AG04450 (cell line): ENCODE measurements at places on chromosomes 5 and 9. TPM values are rescaled to one million over a fixed set of nuclear protein-coding genes. Genes with fewer than 3 reads are reported as not detected.

Gene GARIN3
- not detected in 2 replicates for polyA plus RNA-seq

Gene NPM1
- 2,315 and 2,664 TPM in 2 replicates for polyA plus RNA-seq

DNA sequence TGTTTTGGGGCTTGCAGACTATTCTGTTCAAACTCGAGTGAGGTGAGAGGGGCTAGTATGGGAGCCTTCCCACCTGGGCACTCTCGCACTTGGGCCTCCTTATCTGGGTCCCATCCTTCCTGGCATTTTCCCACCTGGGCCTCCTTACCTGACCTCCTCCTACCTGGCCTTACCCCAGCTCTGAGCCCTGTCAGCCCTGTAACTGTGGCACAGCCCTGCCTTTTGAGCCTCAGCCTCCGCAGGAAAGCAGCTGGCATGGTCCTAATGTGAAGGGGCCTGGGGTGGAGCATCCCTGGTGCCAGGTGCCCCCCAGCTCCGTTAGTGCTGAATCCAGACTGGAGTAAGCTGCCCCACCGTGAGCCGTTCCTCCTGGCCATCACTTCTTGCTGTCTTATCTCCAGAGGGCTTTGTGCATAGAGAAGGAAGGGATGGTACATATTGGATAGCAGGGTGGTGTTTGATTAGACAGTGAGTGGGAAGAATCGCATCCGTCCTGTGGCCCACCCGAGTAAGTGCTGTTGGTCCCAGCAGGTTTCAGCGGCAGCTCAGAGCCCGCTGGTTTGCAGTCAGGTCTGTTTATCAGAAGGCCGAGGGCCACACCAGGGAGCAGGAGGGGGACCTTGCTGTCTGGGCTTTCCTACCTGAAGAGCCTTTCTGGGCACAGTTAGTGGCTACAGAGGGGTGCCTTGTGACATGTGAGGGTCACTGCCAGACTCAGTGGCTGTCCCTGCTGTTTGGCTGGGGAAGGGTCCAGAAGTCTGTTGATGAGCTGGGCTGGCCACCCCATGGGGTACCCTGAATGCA is 76.5 kb downstream of the WNK2 start:
- DNase-seq: no peak

DNA sequence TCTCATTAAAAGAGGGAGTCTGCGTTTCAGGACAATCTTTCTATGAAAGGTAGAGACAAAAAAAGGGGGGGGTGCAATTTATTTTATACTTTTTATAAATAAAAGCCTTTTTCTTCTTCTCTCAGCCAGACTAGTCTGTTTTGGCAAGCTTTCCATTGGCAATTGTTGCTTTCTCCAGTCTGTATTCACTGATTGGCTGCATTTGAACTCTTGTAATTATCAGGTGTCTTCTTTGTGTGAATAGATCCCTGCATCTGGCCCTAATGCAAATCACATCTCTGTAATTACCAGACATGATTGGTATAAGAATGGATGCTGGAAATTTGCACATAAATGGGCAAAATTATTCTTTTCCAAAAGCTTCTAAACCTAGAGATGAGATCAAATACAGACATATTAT is 7.6 kb upstream of the EQTN start:
- DNase-seq: no peak

DNA sequence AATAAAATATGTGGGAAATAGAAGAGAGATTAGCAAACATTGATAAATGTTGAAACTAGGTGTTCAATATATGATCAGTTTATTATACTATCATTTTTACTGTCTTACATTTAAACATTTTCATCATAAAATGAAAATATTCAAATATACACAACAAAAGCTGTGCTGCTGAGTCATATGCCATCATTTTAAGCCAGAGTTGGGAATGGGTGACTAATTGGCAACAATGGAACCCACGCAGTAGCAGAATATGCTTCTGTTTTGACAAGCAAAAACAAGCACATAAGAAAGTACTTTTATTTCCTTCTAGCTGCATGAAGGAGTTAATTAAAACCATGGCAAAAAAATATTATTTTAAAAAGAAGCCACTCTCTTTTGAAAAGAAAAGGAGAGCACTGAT is 340.0 kb upstream of the EDIL3 start:
- peak; percentile 26 for DNase-seq

- no peak for DNase-seq
These were observed 35.9 kb upstream of the UBAP2 start for GRCh38 chr9:34084562-34084961.

DNA sequence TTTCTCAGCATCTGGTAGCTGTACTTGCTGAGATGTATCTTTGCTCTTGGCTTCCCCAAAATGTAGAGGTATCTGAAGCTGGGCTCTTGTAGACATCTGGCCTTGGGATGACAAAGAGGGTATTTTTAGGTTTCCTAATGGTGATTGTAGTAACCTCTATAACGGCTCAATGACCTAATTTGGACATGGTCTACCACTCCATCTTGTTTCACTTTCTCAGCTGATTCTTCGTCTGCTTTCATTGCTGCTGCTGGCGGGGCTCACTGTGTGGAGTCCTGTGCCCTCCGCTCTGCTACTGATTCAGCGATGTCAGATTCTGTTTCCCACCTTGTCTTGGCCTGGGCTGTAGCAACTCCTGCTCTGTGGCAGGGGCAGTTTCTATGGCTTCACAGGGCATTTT is 12.7 kb upstream of the MARCHF11 start:
- DNase-seq: no peak

- DNase-seq: no peak
These were observed 60.6 kb downstream of the PAM start for GRCh38 chr5:102815540-102816332.

GRCh38 chr9:99253772-99254431 is 31.8 kb downstream of the SEC61B start:
- DNase-seq: no peak

DNA sequence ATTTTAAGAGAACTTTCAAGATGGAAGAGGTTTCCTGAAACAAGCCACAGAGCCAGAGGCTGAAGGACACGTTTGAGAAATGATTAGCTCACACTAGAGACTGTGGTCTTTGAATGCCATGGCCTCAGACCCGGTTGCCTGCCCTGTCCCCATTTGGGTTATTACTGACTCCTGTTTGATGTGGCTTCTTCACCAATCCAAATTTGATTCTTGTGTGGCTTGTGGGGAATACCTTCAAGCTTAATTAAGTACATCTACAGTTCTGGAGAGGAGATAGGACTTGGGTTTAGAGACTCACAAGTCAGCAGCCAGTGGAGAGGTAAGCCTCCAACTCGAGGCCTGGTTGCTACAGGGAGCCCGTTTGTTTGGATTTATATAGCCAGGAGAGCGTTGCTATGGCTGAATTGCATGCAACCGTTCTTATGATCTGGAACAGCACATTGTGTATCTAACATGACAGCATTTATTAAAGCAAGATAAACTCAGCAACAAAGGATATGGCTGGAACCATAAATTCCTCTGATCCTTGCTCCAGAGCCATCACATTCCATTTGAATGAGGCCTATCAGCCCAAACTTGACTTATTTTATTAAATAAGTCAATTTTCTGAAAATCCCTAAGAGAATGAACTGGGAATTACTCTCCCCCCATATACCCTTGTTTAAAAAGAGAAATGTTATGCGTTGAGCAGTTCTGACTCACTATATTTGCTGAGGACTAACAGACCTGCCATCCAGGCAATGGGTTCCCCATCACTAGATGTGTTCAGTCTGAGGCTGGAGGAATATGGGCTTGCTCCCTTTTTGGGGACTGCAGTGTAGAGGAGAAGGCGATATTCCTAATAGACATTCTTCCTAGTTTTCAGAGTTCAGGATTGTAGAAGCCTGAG is 88.4 kb upstream of the TNFSF8 start:
- DNase-seq: peak; percentile 91

- DNase-seq: no peak
These were observed 45.6 kb downstream of the PIK3R1 start for GRCh38 chr5:68261169-68261568.

DNA sequence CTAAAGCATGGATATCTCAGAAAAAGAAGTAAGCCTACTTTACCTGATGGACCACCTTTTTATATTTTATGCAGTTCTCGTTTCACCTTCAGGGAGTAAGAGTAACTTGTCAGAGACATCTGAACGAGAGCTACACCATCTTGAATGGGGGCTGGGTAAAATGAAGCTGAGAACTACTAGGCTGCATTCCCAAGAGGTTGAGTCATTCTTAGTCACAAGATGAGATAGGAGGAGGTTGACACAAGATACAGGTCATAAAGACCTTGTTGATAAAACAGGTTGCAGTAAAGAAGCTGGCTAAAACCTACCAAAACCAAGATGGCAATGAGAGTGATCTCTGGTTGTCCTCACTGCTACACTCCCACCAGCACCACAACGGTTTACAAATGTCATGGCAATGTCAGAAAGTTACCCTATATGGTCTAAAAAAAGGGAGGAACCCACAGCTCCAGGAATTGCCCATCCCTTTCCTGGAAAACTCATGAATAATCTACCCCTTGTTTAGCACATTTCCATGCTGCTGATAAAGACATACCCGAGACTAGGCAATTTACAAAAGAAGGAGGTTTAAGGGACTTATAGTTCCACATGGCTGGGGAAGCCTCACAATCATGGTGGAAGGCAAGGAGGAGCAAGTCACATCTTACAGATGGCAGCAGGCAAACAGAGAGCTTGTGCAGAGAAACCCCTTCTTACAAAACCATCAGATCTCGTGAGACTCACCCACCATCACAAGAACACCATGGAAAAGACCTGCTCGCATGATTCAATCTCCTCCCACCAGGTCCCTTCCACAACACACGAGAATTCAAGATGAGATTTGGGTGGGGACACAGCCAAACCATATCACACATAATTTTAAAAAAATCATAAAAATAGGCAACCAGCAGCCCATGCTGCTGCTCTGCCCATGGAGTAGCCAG is 62.5 kb downstream of the GIN1 start:
- no peak for DNase-seq

DNA sequence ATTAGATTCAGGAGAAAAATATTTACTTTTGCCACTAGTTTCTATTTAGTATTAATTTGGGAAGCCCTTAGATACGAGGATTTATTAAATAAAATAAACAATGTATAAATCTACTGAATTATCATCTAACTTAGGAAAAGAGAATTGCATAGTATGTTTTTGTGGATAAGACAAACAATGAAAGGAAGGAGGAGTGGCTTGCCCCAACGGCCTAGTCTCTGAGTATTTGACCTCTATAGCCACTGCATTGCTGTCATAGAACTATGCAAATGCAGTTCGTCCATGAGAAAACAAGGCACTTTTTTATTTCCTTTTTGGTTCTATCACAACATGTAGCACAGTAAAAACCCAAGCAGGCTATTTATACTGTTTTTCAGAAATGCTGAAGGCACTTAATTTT is 321.2 kb upstream of the CCNH start:
- no peak for DNase-seq

DNA sequence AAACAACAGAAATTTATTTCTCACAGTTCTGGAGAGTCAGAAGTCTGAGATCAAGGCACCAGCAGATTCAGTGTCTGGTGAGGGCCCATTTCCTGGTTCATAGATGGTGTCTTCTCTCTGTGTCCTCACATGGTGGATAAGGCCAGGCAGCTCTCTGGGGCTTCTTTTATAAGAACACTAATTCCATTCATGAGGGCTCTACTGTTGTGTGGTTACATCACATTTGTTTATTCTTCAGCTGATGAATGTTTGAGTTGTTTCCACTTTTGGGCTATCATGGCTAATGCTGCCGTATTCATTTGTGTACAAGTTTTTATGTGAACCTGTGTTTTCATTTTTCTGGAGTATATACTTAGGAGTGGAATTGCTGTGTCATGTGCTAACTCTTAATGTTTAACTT is 35.2 kb downstream of the DDX4 start:
- DNase-seq: no peak

Gene FAM163B
- not detected in 2 replicates for polyA plus RNA-seq

DNA sequence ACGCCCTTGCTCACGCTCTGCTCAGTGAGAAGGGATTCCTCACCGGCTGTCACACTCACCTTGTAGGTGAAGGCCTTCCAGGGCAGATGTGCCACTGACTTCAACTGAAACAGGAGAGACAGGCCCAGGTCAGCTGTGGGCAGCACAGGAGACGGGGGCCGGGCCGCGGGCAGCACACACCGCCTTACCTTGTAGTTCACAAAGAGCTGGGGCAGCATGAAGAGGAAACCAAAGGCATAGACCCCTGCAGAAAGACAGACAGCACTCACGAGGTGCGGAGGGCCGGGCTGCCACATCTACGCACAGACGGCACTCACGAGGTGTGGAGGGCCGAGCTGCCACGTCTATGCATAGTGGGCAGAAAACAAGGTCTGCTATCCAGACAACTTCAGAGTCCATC is 23.3 kb downstream of the CLPTM1L start:
- DNase-seq: no peak

- no peak for DNase-seq
These were observed 21.2 kb upstream of the PCSK5 start for GRCh38 chr9:75869236-75869635.

DNA sequence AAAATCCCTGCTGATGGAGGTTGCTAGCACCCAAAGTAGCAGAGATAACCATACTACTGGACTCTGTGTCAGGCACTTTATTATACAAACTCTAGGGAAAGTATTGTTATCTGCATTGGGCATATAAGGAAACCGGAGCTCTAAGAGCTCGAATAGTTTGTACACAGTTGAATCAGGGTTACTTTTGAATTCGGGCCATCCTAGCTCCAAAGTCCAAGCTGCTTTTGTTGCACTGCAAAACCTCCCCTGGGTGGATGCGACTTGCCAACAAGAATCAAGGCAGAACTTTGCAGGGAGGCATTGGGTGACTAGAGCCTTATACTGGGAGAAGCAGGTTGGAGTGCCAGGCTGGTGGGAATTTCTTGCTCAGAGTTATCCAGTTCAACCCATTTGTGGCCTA is 435.1 kb downstream of the SPATA31D1 start:
- no peak for DNase-seq

GRCh38 chr5:99926463-99926862 is 608.7 kb upstream of the FAM174A start:
- DNase-seq: no peak
